ENCODE measurements at places on chromosomes 16 and 17.

GRCh38 chr17:46818929-46819859 lies 702 bp upstream of the WNT3 start:
- no peak for DNase-seq

DNA sequence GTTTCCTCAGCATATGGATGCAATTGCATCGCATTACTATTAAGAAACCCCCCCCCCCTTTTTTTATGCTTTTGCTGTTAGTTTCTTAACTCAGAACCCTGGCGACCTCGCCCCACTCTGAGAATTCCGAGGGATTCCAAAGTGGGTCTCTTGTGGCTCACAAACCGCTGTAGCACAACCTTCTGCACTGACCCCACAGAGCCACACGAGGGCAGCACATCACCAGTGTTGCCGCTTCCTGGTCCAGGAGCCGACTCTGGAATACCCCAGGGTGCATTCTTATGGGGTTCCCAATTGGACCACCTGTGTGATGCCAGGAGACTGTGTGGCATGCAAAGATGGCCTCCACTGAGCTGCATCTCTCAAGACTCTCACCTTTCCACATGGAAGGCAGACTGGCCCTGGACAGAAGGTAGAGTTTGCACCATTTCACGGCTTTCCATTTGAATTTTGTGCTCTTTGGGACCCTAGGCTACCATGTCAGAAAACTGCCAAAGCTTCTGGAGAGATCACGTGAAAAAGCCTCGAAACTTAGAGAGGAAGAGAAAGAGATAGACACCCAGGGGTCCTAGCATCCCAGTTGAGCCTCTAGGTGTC lies 432.7 kb upstream of the ASIC2 start:
- no peak for DNase-seq

- no peak for DNase-seq
These were observed 5.6 kb upstream of the CXCL16 start for GRCh38 chr17:4744999-4745969.

GRCh38 chr17:19440421-19440820 lies 29.4 kb downstream of the RNF112 start:
- DNase-seq = no peak

- DNase-seq = no peak
These were observed 11.1 kb downstream of the TAOK1 start for GRCh38 chr17:29401258-29401657.

All from stimulated activated CD4-positive, alpha-beta T cell treated with anti-CD3 and anti-CD28 coated beads, Interleukin-15, amount 100 ng/mL, for 48 hours (primary cell).